ENCODE measurements at places on chromosomes 16 and 17.

DNA sequence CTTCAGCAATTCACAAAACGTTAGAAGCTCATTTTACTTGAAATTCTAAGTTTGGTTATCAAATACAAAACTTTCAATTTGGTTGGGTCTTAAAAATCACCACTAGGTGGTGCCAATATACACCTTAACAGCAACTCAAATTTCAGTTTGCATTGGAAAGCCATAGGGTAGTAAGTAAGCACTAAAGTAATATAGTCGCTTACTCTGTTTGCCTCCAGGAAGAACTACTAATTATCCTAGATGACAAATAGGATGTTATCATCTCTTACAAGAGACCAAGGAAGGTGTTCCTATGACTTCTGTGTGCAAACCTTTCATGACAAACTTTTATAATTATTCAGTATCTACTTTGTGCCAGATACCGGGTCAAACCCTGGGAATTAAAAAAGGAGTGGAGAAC lies 93.3 kb downstream of the MYO1D start:
- DNase-seq = no peak

DNA sequence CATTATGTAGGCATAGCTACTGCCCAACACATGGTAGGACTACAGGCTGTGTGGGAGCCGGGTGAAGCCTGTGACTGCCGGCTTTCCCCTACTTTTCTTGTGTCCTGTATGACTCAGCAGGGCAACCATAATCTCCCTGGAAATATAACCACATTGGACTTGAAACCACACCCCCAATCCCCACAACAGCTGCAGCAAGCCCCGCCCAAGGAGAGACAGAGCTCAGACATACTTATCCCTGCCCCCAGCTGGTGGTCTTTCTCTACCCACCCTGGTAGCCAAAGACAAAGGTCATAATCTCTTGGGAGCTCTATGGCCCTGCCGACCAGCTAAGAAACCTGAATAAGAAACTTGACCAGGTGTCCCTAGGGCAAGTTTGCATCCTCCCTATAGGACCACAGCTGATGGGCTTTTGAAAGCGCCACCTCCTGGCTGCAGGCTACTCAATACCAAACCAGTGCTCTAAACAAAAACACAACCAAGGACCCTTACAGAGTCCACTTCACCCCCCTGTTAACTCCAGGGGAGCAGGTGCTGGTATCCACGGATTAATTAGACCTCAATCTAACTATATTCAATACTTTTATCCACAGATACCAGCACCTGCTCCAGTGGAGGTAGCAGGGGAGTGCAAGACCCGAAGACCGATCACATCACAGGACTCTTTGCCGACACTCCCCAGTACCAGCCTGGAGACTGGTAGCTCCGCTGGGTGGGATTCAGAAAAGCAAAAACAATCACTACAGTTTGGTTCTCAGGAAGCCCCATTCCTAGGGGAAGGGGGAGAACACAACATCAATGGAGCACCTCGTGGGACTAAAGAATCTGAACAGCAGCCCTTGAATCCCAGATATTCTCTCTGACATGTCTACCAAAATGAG lies 91.2 kb downstream of the IRX5 start:
- DNase-seq = no peak

DNA sequence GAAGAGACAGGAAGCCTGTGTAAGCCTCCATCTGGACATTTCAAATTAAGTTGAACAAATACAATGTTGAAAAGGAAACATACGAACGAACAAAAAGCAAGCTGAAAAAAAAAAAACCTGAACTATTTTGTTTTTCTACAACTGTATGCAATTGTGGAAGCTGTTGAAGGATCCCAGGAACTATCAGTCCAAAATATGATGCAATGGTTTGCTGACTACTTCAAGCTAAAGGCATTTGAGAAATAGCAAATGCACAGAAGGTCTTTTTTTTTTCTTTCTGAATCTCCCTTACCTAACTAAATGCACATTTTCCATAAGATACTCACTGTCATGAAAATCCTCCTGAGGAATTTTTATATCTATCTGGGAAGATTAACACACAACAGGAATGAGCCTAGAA lies 40.2 kb downstream of the MAF start:
- DNase-seq = no peak

- no peak for DNase-seq
Observed at GRCh38 chr17:82170412-82170961, 42.2 kb downstream of the CCDC57 start.

- DNase-seq = no peak
Observed at GRCh38 chr16:20415541-20415940, 6.2 kb downstream of the ACSM5 start.

DNA sequence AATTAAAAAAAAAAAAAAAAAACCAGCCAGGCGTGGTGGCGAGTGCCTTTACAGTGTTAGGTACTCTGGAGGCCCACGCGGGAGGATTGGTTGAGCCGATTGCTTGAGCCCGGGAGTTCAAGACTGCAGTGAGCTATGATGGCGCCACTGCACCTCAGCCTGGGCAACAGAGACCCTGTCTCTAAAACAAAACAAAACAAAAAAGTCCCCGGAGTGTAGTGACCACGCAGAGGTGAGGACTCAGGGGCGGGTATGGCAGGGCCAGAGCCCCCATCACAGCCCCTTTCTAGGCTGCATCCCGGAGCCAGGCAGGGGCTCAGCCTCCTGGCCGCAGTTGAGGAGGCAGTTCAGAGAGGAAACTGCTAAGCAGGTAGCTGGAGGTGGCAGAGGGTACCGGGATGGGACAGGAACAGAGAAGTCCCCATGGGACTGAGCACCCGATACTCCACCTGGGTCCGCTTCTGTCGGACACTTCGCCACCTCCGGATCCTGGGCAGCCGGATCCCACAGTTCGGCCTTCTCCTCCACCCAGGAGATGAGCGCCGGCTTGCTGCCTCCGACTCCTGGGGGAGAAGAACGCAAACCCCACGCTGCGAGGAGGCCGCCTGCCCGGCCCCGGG lies 800 bp downstream of the ZNF747 start:
- no peak for DNase-seq

GRCh38 chr17:57566721-57567120 lies 178.4 kb downstream of the CCDC182 start:
- no peak for DNase-seq

GRCh38 chr17:39605492-39606433 lies 2.0 kb downstream of the NEUROD2 start:
- no peak for DNase-seq

DNA sequence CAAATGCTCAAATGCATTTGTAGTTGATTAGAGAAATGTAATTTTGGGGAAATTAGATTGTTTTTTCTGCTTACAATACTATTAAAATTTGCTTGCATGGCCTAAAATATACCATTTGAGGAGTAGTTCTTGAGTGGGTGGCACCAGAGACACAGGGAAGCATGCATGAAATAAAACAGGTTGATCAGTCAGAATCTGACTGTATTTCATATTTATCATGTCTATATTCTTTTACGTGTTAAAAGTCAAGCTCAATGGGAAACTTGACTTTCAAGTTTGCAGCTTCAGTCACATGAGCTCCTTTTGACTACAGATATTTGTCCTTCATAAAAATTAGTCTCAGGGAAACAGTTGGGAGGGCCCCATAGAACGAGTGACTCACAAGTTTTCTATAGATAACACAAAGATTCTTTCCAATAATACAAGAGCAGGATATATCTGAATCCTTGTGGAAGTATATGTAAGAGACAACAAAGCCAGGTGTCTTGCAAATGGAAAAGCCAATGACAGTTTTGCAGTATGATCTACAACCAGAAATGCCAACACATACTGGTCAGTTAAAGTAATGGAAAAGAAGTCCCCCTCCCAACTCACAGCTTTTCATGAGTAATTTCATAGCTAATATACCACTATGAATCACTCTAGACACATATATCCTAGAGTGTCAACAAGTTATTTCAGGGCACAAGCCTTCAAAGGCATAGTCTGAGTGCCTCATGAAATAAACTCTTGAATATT lies 42.2 kb upstream of the CORO6 start:
- no peak for DNase-seq

- no peak for DNase-seq
Observed at GRCh38 chr17:49528966-49529365, 33.9 kb downstream of the NGFR start.

- DNase-seq = no peak
Observed at GRCh38 chr17:5467416-5467815, 1.4 kb downstream of the DHX33 start.

GRCh38 chr17:29129731-29130130 lies 50.5 kb downstream of the MYO18A start:
- no peak for DNase-seq

DNA sequence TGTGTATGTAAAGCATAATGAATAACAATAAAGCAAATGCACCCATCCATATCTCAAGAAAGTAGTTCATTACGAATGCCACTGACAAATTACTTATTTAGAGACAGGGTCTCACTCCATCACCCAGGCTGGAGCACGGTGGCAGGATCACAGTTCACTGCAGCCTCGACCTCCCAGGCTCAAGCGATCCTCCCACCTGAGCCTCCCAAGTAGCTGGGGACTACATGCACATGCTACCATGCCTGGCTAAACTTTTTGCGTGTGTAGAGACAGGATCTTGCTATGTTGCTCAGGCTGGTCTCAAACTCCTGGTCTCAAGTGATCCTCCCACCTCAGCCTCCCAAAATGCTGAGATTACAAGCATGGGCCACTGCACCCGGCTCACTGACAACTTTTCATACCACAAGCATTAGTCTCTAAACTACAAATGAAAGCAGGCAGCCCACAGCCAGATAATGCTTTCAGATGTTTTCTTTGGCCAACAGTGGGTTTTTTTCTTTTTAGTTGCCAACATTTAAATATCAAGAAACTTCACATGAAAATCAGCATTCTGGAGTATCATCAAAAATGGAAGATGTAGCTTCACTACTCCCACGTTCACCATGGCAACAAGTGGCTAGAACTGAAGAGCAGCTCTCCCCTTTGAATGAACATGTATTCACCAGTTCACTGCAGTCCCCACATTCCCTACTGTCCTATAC lies 7.7 kb downstream of the ARHGAP17 start:
- DNase-seq = no peak

- no peak for DNase-seq
Observed at GRCh38 chr16:65375651-65376050, 253.8 kb upstream of the CDH11 start.

DNA sequence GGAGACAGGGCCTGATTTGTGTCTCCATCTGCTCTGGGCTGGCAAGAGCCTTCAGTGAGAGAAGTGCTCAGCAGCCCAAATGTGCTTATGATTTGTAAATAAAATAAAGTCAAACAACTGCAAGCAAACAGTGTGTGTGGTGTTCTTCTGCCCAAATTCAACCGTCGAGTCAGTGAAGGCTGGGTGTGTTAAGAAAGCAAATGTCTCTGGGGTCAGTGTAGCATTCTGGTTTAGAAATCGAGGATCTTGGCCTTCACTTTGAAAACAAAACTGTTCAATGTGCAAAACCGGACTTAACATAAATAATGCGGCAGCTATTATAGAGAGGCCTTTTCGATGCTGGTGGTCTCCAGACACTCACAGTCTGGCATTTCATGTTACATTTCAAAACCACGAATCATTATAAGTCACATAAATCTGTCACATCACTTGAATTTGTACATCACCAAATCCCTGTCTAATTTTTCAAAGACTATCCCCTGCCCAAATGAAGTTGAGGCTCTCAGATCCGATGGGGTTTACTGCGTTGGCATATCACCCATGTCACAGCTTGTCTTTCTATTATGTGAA lies 158.6 kb upstream of the MYOCD start:
- DNase-seq = no peak

GRCh38 chr17:12917399-12917798 lies 100.4 kb downstream of the ELAC2 start:
- no peak for DNase-seq

DNA sequence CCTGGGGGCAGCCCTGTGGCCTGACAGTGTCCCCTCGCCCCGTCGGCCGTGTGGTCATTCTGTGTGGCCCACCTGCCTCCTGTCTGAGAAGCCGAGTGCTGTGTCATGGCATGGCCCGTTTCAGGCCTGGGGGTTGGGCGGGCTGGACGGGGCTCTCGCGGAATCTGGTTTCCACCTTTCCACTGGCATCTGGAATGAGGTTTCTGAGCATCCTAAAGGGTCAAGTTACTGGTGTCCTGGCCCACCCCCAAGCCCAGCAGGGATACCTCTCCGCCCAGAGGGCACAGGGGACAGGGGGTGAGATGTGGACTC lies 7.8 kb downstream of the DBNDD1 start:
- DNase-seq = no peak

- DNase-seq = peak; percentile 33
Observed at GRCh38 chr17:50269477-50270434, 4.5 kb upstream of the TMEM92 start.

- no peak for DNase-seq
Observed at GRCh38 chr17:44024271-44024663, 9.5 kb upstream of the TMEM101 start.

DNA sequence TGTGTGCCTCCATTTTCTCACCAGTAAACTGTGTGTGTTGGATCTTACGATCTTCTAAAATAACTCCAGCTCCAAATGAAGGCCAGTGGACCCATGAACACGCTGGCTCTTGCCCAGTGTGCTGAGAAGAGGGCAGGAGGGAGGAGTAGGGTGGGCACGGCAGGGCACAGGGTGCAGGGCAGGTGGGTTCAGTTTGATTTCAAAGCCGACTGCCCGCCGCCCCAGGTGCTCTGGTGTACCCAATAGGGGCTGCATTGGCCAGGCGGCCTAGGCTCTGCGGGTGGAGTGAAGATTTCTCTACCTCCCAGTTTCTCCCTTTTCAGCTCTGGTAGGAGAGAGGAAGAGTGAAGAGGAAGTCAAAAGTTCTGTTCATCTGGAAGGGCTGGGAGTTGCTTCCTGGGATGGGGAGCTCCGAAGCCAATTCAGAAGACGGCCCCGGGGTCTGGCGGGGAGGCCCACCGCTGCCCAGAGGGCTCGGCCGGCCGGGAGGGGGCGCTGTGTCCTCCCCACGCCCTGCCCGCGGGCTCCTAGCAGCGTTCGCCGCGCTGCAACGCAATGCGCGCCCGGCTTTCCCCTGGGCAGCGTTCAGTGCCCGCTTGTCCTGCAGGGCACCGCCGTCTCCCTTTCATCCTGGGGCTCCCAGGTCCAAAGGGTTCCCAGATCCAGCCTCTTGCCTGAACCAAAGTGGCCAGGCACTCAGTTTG lies 1.1 kb upstream of the CRHR1 start:
- DNase-seq = no peak

DNA sequence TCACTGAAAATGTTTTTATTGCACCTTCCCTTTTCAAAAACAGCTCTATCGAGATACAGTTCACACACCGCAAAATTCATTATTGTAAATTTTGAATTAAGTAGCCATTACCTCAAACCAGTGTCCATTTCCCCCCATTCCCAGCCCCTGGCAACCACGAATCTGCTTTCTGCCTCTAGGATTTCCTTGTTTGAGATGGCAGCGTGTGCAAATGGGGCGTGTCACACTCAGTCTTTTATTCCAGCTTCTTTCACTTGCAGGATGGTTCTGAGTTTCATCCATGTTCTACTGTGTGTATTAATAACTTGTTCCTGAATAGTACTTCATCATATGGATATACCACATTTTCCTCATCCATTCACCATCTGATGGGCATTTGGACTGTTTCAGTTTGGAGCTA lies 14.8 kb downstream of the ACSF3 start:
- DNase-seq = no peak

GRCh38 chr17:29847527-29848400 lies 82.3 kb downstream of the SSH2 start:
- DNase-seq = no peak

GRCh38 chr16:21084631-21085225 lies 65.9 kb downstream of the DNAH3 start:
- DNase-seq = no peak

- DNase-seq = no peak
Observed at GRCh38 chr17:73847952-73848351, 203.7 kb upstream of the SDK2 start.
